ENCODE measurements at places on chromosomes 1 and 21.

- DNase-seq, result no peak
Measured at GRCh38 chr1:14600405-14601112, 2.1 kb downstream of the KAZN start.

GRCh38 chr1:8212580-8213031, 105.3 kb upstream of the SLC45A1 start:
- no peak for DNase-seq

GRCh38 chr1:31588751-31589515, 12.6 kb downstream of the TINAGL1 start:
- DNase-seq, result no peak

- no peak for DNase-seq
Measured at GRCh38 chr1:84940481-84940880, 47.5 kb upstream of the LPAR3 start.

GRCh38 chr1:234270581-234271242, 102.5 kb upstream of the COA6 start:
- no peak for DNase-seq

DNA sequence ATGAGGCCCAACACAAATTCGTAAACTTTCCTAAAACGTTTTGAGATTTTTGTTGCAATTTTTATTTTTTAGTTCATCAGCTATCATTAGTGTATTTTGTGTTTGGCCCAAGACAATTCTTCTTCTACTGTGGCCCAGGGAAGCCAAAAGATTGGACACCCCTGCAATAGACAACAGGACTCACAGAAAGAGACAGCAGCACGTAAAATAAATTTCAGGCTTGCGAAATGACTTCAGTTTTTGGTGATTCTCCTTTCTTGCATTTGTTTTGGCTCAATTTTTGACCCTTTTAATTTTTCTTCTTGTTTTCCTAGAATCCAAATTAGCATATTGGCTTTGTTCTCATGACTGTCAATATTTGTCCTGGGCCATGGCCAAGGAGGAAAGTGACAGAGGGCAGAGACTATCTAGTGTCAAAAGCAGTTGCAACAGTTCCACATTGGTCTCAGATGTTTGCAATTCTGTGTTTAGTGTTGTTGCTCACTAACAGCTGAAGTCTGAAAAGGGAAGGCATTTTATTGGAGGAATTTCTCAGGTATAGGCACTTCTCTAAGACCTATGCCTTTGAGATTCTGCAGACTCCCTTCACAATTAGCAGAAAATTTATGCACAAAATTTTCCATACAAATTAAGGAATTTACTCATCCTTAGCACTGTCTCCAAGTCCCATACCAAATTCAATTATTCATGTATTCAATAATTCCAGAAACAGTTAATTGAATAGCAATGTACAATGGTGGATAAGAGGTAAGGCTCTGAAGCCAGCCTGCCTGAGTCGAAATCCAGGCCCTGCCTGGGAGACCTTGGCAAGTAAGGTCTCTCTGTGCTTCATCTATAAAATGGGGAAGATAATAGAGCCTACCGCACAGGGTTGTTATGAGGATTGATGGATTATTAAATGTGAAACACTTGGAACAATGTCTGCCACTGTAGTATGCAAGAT, 160.9 kb upstream of the IVNS1ABP start:
- no peak for DNase-seq

DNA sequence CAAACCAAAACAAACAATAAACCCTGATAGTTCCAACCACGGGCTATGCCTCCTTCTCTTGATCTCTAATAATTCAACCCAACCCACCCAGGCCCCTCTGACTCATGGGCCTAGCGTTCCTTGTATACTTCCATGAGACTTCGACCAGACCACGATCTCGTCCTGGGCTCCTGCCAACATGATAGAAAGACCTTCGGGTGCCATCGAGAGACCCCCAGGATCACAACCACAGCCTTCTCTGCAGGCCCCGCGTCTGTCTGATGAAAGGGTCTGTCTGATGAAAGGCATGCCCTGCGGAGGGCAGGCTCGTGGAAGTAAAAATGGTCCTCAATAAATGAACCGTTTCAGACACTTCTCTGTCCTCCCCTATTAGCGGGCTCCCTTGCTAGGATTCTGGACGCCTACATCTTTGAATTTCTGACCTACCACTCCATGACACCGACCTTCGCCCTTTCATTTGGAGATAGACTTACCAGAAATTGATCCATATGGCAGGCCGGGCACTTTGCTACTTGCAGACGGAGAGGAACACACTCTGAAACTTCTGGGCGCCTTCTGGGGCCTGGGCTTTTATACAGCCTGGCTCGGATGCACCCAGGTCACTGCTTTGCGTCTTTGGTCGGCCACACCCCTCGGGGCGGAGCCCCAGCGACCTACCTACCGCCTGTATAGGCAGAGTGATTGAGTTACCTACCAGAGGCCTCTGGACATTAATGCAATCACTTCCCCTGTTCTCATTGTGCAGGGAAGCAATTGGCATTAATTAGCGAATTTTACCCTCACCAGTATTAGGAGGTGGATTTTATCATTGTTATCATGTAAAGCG, 5.3 kb upstream of the KLF18 start:
- no peak for DNase-seq

GRCh38 chr1:185483664-185484450, 166.8 kb upstream of the IVNS1ABP start:
- no peak for DNase-seq

DNA sequence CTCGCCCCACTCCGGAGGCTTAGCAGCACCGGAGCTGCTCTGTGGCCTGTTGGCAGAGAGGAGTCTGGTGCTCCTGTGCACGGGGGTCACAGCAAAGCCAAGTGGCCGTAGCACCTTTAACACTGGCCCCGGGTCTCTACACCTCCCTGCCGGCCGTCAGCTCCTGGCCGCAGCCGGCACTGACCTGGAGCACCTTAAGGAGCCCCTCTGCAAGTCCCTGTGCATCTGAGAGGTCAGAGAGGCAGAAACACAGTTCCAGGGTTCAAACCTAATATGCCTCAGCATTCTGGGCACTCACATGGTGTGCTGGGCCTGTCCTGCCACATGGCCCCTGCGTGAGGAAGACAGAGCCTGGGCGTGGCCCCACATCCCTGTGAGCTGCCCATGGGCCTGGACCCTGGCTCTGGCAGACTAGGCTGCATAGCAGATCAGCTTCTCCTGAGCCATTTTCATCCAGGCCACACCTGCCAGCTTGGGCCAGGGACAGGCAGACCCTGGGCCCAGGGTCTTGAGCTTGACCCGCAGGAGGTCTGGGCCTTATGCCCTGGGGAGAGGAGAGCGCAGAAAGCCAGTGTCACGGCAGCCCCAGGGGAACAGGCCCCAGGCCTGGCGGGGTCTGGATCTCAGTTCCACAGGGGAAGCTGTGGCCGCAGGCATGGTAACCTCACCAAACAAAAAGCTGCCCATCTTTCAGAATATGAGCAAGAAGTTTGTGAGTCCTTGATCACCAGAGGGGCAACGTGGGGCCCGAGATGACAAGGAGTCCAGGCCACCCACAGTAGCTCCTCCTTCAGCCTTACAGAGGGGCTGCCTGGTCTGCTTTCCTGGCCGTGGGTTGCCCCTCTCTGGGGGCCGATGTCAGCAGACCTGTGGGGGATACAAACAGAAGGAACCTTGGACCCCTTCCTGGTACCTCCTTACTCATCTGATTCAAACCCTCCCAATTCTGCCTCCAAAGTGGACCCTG, 146.0 kb upstream of the COL6A1 start:
- DNase-seq, result no peak

DNA sequence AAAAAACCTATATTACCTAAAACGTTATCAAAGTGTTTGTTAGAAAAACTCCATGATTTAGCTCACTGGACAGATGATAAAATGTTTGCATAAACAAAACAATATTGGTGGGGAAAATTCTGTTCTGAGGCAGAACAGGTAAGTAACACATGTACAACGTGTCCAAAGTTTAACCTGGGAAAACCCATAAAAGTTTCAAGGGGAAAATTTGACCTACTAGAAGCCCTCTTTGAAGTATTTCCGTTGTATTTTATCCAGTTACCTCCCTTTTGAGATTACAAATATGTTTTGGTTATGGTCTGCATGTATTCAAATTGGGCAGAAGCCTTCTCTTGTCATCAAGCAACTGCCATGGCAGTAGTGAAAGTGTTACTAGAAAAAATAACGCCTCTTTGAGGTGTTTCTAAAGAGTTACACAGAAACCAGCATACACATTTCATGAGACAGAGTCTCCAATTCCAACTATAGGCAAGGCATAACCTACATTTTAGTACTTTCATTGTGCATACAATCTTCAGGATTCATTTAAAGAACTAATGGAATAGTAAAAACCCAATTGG, 58.0 kb upstream of the PDC start:
- DNase-seq, result no peak

DNA sequence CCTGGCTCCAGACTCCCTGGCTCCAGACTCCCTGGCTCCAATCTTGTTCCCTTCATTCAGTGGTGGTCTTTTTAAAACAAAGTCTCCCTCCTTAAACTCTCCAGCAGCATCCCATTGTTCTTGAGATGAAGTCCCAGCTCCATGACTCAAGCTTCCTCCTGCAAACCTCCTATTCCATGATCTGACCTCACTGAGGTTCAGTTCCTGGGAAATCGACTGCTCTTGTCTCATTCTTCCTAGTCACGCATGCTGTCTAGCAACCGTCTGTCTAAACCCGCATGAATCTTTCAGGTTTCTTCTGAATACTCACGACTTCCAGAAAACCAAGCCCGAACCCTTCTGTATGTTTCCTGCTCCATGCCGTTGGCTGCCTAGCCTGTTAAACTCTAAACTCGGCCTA, 91.9 kb downstream of the RAVER2 start:
- DNase-seq, result no peak

GRCh38 chr1:44777969-44778635, 2.8 kb downstream of the RPS8 start:
- no peak for DNase-seq

- no peak for DNase-seq
Measured at GRCh38 chr1:212512816-212513559, 80.3 kb downstream of the NENF start.

- DNase-seq, result peak; percentile 86
Measured at GRCh38 chr21:44297525-44298290, 2.1 kb upstream of the PFKL start.

DNA sequence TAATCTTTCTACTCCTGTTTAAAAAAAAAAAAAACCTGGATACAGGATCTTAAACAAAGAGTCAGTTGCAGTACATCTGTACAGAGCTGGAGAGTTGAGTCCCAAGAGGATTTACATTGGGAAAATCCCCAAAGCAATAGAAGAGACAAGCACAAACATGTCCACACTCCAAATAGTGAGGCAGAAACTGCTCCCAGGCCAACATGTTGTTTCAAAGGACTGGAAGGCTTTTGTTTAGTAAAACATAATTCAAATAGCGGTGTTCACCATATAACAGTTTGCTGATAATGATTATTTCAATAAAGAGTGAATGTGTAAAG, 425.4 kb downstream of the ADGRL2 start:
- DNase-seq, result no peak

DNA sequence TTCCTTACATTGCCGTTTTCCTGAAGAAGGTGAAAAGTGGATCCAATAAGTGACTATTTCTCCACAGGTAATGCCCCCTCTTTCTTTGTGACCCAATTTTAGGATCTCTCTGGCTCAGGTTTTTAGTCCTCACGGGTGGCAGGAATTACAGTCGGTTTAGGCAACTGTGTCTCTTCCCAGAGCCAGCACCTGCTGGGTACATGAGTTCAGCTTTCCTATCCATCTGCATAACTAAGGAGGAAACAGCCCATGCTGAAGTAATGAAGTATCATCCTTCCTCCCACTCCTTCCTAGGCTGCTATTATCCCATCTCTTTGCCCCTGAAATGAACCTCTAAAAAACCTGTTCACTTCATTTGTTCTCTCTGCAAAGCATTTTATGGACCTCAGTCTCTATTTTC, 544.6 kb downstream of the NEGR1 start:
- no peak for DNase-seq

DNA sequence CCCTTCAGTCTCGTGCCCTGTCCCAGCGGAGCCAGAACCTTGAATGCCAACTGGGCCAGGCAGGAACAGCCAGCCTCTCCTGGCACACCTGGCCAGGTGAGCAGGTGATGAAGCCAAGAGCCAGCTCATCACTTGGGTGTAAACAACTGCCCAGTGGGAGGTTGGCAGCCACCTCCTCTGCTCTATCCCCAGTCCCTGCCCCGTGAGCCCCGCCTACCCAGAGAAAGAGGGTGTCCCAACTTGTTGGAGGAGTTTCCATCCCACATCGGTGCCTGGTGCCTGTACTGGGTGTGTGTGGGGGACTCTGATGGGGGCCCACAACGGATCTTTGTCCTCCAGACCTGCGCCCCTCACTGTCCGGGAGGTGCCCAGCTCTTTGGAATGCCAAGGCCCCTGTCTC, 17.8 kb upstream of the FAM131C start:
- DNase-seq, result no peak

DNA sequence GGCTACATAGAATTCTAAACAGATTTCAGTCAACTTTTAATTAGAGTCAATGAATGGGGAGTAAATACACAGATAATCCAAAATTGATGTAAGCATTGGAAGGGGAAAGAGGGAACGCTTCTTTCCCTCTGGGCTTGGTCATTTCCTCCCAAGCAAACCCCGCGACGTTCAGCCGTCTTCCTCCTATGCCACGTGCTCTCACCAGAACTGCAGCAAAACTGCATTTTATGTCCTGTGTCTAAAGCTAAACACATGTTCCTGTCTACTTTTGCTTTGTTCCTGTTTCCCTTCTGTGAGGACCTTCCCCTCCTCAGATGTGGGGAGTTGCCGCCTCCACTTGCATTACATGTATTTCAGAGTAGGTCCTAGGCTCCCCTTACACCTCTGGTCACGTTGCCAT, 27.2 kb downstream of the UTP25 start:
- DNase-seq, result no peak

GRCh38 chr1:50292276-50292675, 131.0 kb downstream of the DMRTA2 start:
- DNase-seq, result no peak

- no peak for DNase-seq
Measured at GRCh38 chr1:212700892-212701819, 1.5 kb upstream of the BATF3 start.

DNA sequence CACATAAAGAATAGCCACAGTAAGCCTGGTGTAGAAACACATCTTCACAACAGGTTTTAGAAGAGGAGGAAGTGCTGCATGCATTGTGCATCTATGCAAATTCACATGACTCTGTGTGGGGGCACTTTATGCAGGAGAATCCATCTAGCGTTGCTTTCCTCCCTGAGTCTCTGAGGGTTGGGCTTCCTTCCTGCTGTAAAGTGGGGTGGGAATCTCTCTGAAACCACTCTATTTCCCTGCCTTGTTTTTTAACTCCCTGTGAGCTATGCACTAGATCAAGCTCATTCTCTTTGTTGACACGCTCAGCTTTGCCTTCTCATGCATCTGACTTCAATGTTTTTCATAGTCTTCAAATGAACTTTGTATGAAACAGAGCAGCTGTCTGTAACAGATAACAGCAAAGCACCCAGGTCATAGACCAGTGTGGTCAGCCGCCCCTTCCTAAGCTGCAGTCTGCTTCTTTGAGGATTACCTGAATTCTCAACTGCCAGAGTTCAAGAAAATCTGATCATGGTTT, 102.7 kb upstream of the DPH5 start:
- DNase-seq, result peak; percentile 37

DNA sequence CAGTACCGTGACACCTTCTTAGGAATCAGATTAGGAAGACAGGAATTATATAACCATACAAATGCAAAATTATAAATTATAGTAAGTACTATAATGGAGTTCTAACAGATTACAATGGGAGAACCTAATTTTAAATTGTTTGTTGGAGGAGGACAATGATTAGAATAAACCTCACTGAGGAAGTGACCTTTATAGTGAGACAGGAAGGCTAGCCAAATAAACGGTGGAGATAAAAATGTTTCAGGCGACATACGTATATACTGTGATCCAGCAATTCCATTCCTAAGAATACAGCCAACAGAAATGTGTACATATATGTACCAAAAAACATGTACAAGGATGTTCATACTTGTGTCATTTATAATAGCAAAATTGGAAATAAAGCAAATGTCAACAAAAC, 15.2 kb downstream of the SYNJ1 start:
- no peak for DNase-seq

Data from germinal center (tissue), 1 donor.